ENCODE measurements at places on chromosomes 11 and 22.
A peak's percentile ranks its signal among the peaks of the same experiment; 100 is the strongest.

DNA sequence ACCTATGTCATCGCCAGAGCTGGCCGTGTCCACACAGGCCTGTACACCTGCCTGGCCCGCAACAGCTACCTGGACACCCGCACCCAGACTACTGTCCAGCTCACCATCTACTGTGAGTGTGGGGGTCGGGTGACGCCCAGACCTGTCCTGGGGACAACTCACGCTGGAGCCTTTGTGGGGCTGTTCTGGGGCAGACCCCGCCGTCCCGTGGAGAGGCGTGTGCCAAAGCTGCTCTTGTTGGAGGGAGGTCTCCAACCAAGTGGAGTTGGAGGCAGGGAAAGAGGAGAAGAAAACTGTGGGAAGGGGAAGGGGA lies 4.3 kb downstream of the VSIG10L2 start:
- no peak for DNase-seq

DNA sequence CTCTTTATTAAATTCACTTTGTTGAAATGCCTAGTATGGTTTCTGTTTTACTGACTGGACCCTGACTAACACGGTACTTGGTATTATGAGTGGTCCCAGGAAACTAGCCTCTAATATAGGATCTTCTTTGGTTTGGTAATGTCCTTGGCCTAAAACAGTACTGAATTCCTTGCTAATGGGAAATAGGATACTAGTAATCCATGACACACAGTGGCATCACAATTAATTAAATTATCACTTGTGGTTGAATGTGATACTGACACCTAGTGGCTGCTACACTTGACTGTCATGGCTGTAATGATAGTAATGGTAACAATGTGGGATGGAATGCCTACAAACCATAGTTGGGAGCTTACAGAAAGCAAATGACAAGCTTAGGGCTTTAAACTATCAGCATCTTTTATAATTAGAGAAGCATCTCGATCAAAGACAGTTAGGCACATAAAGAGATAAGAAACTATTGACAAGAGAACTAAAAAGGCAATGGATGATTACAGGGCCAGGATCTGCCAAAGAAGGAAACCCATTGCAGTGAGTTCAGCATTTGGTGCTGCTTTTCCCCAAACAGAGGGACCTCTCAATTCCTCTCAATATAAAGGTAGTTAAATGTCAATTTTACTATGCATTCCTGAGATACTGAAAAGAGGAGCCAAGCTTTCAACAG lies 8.6 kb downstream of the DNHD1 start:
- DNase-seq, result no peak

- no peak for DNase-seq
These were observed 109.0 kb downstream of the SIK3 start for GRCh38 chr11:116989184-116989583.

DNA sequence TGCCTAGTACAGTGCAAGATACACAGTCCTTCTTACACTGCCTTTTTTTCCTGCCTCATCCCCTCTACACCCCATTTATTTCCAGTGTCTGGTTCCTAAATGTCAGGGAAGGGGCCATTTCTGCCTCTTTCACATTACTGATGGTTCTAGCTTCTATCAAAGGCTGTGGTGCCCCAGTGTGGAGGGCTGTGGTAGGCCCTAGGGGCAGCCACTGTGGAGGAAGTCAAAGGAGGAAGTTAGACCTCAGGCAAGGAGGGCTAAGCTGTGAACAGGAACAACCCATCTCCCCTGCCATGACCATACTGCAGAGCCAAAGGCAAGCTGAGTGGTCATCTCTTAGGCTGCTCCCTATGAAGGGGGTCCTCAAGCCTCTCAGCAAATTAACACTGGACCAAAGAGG lies 81.9 kb upstream of the CRTAM start:
- no peak for DNase-seq

- no peak for DNase-seq
These were observed 13.2 kb downstream of the ANKK1 start for GRCh38 chr11:113400631-113401230.

DNA sequence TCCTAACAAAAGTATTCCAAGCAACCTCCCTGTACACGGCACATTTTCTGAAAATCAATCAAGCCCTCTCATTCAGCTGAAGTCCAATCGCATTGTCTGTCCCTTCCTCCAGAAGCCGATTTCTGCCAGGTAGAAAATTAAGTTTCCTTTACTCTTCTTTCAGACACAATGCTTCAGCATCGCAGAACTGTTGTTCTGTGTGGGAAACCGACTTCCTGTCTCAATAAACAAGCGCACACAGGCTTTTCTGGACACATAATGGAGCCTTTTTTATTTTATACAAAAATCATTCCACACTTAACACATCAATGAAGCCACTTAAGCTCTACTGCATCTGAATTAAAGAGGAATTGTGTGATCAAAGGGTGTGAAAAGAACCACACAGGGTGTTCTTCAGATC lies 75.6 kb downstream of the BLID start:
- no peak for DNase-seq

DNA sequence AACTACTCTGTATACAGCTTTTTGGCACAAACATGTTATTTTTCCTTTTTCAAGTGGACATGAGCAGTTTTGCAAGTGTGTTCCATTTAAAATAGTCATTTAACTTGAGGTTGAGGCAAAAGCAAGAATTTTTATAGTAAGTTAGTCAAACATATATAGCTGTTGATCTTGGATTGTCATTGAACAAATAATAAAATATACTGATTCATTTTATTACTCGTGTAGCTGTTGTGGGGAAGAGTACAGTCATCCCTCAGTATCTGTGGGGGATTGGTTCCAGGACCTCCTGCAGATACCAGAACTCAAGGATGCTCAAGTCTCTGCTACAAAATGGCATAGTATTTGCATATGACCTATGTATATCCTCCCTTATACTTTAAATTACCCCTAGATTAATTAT lies 45.3 kb downstream of the EXT2 start:
- DNase-seq, result no peak

GRCh38 chr22:25347752-25348102 lies 128.3 kb downstream of the CRYBB2 start:
- DNase-seq, result no peak

DNA sequence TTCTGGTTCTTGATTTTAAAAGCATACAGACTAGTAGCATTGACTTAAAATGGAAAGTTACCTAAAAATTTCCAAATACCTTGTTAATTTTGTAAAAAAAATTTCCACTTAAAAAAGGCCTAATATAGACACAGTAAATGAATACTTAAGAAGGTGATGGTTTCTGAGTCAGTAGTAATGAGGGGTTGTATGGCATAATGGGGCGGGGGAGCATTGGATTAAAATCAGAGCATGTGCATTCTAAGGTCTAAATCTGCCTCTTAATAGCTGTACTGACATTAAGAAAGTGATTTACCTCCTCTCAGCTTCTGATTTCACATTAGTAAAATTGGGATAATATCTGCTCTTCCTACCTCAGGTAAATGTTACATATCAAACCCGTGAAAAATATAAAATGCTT lies 446.5 kb downstream of the AASDHPPT start:
- DNase-seq, result no peak

DNA sequence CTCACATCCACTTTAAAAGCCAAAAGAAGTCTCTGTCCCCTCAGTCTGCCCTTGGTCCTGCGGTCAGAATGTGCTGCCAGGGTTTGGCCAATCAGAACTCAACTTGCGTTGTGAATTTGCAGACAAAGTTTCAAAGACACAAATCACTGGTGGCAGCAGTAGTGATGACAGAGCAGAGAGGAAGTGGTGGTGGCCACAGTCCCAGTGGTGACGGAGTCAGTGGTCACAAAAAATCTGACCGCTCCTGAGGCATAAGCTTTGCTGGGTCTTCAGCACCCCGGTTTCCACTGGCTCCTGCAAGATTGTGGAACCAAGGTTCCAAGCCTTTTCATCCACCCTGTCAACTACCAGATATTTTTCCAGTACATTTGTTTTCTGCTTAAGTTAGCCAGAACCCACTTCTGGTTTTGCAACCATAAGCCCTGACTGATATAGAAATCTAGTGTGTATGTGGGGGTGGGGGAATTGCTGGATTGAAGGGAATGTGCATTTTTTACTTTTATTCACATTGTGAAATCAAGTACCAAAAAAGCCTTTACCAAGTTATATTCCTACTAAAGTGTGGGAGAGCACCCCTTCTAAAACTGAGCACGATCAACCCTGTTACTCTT lies 112.3 kb downstream of the TMPRSS5 start:
- DNase-seq, result peak; percentile 18

DNA sequence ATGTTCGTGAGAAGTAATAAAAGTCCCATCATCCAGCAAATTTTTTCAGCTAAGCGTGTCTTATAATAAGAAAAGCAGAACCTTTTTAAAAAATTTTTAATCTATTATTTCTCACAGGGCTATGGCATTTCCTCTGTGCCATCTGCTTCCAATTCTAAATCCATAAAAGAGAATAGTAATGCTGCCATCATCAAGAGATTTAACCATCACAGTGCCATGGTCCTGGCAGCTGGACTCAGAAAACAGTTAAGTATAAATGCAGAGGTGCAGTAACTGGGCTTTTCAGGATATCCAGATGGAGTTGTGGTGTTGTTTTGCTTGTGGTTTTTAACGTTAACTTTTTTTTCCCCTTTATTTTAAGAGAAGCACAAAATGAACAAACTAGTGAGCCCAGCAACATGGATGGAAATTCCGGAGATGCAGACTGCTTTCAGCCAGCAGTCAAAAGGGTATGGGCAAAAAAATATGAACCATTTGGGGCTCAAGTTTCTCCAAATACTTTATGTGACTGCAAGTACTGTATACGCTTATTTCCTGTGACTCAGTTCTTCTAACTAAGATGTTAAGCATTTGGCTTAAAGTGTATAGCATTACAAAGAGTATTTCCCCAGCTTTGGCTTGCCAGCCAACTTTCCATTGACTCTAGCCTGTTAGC lies 25.2 kb downstream of the GTF2H1 start:
- no peak for DNase-seq

- DNase-seq, result no peak
These were observed 101.0 kb downstream of the PTPRJ start for GRCh38 chr11:48081151-48082010.
